ENCODE measurements at places on chromosomes 3 and 15.
A peak's percentile ranks its signal among the peaks of the same experiment; 100 is the strongest.

GRCh38 chr15:95874637-95875036 lies 455.9 kb upstream of the NR2F2 start:
- DNase-seq, result no peak

DNA sequence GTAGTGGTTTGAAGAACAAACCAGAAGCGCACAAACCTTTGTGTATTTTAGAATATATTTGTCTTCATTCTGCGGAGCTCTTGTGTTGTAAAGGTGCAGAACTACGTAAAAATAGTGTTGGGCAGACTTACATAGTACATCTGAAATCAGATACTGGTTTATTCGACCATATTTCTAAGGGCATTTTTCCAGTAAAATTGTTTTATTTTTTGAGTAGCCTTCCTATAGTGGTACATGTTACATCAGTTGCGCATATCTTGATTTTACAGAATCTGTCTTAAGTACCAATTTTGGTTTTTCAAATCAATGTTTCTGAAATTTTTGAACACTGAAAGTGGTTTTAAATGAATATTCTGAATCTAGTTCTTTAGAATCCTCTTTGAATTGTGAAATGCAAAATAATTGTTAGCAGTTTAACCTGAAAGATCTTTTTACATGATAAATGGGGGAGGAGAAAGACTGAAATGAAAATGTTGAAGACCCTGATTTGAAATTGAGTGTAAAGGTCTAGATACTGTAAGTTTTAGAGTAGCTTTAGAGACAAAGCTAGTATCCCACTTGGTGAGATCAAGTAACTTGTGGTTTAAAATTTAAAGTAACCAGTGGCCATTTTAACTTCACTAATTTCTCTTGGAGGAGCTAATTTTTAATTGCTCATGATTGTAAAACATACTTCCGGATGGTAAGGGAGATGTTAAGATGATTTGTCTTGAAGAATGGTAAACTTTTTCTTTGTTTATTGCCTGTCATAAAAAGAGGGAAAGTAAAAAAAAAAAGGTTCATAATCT lies 15.5 kb upstream of the CHD2 start:
- no peak for DNase-seq

DNA sequence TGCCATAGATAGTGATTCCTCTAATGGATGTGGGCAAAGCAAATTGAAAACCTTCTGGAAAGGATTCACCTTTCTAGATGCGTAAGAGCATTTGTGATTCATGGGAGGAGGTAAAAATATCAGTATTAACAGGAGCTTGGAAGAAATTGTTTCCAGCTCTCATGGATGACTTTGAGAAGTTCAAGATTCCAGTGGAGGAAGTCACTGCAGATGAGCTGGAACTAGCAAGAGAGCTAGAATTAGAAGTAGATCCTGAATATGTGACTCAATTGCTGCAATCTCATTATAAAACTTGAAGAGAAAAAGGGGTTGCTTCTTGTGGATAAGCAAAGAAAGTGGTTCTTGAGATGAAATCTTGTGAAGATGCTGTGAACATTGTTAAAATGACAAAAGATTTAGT lies 88.0 kb upstream of the ACKR4 start:
- DNase-seq, result no peak

- no peak for DNase-seq
These were observed 34.7 kb downstream of the SHC4 start for GRCh38 chr15:48928877-48929538.

- no peak for DNase-seq
These were observed 269.2 kb downstream of the ZBBX start for GRCh38 chr3:167110901-167111300.

DNA sequence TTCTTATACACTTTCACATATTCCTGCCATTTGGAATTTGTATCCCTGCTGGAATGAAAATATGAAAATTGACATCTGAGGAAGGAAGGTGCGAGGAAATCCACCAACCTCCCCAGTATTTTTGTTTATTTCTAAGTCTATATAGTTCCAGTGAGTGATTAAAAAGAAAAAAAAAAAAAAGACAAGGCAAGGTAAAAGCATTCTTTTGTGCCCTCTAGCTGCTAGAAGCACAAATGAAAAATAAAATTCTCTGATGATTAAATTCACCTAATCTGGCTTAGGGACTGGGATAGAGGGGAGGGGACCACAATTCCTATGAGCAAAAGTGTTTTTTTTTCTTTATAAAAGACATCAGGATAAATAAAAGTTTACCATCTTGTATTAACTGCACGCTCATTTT lies 370.9 kb downstream of the NR2F2 start:
- no peak for DNase-seq

- DNase-seq, result no peak
These were observed 481.7 kb downstream of the ZPLD1 start for GRCh38 chr3:102916532-102916931.

DNA sequence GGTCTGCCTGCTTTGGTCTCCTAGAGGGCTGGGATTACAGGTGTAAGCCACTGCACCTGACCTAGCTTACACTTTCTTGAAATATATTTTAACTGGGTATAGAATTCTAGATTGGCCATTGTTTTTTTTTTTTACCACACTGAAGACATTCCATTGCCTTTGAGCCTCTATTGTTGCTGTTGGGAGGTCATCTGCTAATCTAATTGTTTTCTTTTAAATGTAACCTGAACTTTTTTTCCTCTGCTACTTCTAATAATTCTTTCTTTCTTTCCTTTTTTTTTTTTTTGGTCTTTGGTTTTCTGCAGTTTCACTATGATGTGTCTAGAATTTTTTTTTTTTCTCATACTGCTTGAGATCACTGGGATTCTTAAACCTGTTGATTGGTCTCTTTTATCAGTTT lies 28.1 kb downstream of the ERICH6 start:
- DNase-seq, result no peak

- DNase-seq, result no peak
These were observed 35.9 kb downstream of the ACAN start for GRCh38 chr15:88839146-88839545.

- DNase-seq, result no peak
These were observed 446.9 kb upstream of the DPPA4 start for GRCh38 chr3:109784285-109784684.

- DNase-seq, result no peak
These were observed 29.8 kb upstream of the MUC20 start for GRCh38 chr3:195690951-195691350.

GRCh38 chr3:12895391-12896062 lies 54.2 kb upstream of the RPL32 start:
- no peak for DNase-seq

DNA sequence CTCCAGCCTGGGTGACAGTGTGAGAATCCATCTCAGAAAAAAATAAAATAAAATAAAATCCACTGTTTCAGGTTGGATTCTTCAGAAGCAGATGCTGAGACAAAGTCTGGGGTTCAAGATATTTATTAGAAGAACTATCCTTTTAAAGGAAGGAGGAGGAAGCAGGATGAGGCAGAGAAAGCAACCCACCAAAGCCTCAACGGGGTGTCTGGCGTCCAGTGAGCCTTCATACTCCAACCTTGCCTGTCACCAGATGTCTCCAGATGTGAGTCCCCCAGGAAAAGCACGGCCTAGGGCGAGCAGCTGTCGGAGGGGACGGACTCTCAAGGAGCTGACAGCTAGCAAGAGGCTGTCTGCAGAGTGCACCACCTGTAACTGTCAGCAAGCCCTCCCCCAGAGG lies 37.3 kb downstream of the MB21D2 start:
- no peak for DNase-seq

DNA sequence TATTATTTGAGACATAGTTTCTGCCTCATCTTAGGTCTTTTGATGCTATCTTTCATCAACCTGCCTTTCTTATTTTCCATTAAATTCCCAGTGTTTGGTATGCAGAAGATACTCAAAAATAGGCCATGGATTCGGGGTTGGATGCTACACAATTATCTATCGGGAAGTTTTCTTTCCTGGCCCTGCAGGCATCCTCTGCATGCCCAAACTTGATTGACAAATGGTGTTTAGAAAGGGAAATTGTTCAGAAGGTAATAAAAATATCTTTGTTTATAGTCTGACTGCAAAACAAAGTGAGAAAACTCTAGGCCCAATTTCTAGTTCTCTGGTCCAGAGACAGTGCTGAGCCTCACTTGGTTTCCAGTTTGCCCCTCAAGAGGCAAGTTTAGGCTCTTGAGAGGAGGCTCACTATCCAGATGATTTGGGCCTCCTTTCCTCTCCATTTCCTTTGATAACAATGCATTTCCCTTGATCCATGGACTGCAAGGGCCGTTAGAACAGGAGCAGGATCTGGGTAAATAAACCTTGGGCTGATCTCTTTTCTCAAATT lies 157.1 kb upstream of the DPH6 start:
- DNase-seq, result no peak

DNA sequence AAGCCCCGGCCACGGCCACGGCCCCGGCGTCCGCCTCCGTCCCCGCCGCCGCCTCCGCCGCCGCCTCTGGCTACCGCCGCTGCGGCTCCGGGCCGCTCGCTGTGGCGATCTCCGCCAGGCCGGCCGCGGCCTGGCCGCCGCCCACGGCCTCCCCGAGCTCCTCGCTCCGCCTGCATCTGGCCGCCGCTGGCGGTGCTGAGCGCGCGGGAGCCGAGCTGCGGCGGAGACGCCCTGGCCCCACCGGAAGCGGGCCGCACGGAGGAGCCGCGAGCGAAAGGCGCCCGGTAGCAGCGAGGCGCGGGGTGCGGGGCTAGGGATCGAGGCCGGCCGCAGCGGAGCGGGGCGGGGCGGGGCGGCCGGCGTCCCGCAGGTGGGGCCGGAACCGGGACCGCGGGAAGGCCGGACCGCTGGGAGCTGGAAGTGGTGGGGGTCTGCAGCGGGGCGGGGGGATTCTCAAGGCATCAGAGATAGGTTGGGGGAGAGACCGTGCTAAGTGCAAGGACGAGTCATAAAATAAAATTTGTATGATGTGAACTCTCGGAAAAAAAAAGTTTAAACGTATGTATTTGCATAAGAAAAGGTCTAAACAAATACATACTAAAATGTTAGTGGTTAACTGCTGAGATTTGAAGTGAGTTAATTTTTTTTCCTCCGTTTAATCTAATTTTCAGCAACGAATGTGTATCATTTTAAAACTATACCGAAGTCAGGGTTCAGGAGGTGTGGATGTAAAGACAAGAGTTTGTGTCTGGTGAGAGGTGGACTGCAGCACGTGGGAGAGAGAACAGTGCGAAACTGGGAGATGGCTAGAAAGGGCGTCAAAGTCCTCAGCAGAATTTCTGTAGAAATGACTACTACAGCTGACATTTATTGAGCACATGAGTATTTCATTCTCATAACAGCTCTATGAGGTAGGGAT lies at the start of gene AVEN:
Gene AVEN (minus strand): TSS at position 334 of the 919 bp plus-strand sequence. CDS start 158 bp downstream, at position 176.
- peak; percentile 58 for DNase-seq

- DNase-seq, result no peak
These were observed 29.1 kb upstream of the VIPR1 start for GRCh38 chr3:42473083-42473932.

GRCh38 chr3:179302111-179302510 lies 20.7 kb upstream of the ZNF639 start:
- no peak for DNase-seq

- no peak for DNase-seq
These were observed 136.5 kb downstream of the ZNF609 start for GRCh38 chr15:64596701-64597476.

GRCh38 chr3:179000144-179000543 lies 71.5 kb downstream of the ZMAT3 start:
- DNase-seq, result no peak

DNA sequence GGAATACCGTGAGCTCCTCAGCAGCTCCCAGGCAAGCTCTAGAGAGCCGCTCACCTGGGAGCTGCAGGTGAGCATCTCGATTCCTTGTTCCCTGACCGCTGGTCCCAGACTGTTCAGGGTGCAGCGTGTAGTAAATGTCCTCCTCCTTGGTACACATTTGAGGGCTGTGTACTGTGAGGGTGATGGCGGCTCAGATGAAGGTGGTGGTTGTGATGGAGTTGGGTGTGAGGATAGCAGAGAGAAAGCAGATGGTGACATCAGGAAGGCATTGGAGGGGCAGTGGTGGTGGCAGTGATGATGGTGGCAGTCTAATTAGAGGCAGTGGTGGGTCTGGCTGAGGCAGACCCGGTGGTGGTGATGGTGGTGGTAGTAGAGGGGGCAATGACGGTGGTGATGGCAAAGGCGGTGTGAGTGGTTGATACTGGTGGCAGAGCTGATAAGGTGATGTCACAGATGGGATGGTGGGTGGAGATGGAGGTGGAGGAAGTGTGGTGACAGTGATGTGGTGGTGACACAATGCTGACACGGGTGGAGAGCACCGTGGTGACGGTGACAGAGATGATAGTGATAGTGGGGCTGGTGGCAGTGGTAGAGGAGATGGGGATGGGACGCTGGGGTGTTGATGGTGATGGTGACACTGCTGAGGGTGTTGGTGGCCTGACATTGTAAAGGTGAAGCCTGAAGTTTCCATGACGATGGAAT lies at the start of gene DNAJB8:
Gene DNAJB8 (minus strand): TSS at position 51 of the 702 bp plus-strand sequence. CDS start 3,645 bp downstream, outside the sequence.
- no peak for DNase-seq

DNA sequence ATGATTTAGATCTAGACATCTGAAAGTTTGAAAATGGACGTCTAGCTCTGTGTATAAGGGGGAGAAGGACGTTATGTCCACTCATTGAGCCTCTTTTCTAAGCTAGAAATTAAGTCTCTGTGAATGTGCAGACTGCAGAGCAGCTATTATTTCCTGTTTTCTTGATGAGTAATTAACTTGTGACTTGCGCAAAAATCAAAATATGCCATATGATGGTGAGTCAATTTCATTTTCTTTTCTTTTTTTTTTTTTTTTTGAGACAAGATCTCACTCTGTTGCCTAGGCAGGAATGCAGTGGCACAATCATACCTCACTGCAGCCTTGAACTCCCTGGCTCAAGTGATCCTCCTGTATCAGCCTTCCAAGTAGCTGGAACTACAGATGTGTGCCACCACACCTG lies 14.1 kb downstream of the LACTB start:
- no peak for DNase-seq

- no peak for DNase-seq
These were observed 251.5 kb upstream of the CBLB start for GRCh38 chr3:106120356-106120755.

DNA sequence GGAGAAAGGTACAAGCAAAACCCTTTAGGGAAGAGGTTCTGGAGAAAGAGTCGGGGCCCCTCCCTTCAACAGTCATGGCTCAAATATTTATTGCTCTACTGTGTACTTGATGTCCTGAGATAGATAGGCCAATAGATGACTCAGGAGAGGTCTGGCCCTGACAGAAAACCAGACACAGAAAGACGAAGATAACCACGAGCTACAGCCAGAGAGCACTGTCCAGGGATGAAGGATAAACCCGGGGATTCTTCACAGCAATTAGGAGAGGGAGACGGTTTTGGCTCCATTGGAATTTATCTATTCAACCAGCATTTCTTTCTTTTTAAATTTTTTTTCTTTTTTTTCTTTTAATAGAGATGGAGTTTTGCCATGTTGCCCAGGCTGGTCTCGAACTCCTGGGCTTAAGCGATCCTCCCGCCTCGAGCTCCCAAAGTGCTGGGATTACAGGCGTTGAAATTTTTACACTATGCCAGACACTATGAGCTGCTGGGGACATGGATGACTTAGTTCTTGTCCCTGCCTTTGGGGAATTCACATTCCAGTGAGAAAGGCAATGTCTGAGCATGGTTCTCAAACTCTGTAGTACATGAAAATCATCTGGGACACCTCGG lies 4.6 kb upstream of the CIDEC start:
- no peak for DNase-seq

- DNase-seq, result no peak
These were observed 98.1 kb upstream of the HACD2 start for GRCh38 chr3:123682781-123683504.

Measured in activated effector memory CD4-positive, alpha-beta T cell treated with Interleukin-2 at 50 U/mL for 16 hours (primary cell).